Mesendoderm (in vitro differentiated cells): ENCODE measurements at places on chromosomes 3 and 15.

GRCh38 chr3:27666272-27666671, 55.9 kb downstream of the EOMES start:
- DNase-seq = peak; percentile 57

DNA sequence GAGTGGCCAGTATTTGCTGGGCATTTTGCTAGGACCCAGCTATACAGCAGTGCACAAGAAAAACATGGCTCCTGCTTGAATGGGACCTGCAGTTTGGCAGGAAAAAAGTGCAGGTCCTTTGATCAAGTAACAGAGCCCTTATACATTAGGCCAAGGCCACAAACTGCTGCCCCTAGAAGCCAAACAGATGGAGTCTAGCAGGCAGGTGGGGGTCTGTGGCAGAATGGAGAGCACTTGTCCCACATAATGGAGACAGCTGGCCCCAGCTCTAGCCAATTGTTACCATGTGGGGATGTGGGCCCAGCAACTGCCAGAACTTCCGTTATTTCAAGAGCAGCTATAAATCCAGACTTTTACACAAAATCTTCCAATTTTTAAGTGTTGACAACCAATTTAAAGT, 79.3 kb downstream of the SHQ1 start:
- DNase-seq = no peak

DNA sequence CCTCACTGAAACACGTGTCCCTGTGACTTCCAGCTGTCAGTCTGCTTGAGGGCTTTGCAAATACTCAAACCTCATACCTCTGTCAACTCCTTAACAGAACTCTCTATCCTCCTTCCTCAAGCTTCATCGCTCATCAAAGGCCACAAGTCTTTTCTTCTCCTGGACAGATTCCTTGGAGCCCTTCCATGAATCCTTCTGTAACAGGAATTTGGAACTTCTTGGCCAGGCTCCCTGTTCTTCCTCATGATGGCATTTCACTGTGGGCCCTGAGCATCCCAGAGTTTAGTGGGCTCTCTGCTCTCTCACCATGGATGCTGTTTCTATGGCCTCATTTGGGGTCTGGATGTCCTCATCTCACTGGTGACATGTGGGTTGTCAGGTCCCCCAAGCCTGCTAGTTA, 105.0 kb upstream of the TLE3 start:
- DNase-seq = no peak

- DNase-seq = no peak
Observed at GRCh38 chr15:61715082-61715481, 345.2 kb downstream of the VPS13C start.

DNA sequence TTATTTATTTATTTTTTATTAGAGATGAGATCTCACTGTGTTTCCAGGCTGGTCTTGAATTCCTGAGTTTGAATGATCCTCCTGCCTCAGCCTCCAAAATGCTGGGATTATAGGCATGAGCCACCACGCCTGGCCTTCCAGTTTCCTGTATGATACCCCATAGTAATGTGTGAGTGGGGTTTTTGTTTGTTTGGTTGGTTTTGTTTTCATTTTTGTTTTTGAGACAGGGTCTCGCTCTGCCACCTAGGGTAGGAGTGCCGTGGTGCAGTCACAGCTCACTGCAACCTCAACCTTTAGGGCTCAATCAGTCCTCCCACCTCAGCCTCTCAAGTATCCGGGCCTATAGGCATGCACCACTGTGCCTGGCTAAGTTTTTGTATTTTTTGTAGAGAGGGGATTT, 30.9 kb downstream of the GOLM2 start:
- peak; percentile 23 for DNase-seq

DNA sequence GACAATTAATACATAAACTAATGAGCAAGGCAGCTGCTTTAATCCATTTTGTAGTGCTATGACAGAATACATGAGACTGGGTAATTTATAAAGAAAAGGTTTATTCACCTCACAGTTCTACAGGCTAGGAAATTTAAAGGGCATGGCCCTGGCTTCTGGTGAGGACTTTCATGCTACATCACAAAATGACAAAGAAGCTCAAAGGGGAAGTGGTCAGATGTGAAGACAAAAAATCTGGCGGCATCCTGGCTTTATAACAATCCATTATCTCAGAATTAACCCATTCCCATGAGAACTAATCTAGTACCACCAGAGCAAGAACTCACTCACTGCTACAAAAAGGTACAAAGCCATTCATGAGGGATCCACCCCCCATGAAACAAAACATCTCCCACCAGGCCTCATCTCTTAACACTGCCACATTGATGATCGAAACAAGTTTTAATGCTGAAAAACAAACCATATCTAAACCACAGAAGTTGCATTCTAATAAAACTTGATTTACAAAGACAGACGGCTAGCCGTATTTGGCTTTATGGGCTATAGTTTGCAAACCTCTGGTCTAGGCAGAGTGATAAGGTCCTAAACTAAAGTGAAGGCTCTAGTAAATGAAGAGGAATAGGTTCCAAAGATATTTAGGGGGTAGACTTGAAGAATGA, 44.2 kb downstream of the GSK3B start:
- DNase-seq = no peak

- DNase-seq = peak; percentile 56
Observed at GRCh38 chr15:50181969-50182218, at the start of gene SLC27A2. SLC27A2 (plus strand) TSS chr15:50182196; CDS start chr15:50182428, 232 bp downstream.

- DNase-seq = peak; percentile 18
Observed at GRCh38 chr15:60479361-60480110, 594 bp upstream of the ICE2 start.

DNA sequence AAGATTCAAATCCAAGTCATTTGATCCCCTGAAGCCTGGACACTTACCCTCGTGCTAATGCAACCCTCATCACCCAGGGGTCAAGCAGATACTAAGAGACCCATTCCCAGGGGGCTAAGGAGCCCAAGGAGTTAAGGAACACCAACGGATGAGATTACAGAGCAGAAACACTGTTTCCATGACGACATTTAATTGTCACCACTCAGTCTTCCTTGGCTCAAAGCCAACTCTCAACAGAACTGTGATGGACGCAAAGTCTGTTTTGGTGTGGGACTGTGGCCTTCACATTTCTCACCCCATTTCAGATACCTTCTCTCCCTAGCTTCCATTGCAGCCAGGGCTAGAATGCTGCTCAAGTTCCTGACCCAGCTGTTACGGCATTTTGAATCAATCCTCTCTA, 383.5 kb upstream of the WNT5A start:
- DNase-seq = peak; percentile 22

DNA sequence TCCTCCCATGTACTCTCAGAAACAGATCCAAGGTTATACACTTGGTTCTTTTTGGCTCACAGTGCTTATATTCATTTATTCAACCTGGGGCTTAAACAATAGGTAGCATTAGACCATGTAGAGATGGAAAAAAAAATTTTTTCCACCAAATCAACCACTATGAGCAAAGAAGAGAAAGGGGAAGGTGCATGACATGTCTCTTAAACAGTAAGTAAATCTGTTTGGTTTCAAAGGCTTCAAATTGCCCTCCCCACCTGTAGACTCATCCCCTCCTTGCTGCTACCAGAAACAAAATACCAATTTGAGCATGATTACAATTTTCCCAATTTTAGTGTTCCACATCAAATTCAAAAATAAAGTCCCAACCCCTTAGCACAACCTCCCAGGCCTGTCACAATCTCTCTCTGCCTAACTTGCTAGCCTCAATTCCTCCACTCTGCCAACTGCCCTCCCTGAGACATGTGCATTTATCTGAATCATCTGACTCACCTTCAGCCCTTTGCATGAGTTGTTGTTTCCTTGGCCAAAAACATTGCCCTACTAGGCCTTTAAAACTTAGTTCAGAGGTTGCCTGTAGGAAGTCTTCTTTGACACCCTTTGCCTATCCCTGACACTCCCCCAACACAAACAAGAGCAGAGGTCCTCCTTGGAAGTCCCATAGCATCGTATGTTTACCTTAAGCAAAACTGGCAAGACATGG, 30.3 kb upstream of the TSC22D2 start:
- no peak for DNase-seq

GRCh38 chr3:173932624-173933023, 535.1 kb downstream of the NLGN1 start:
- peak; percentile 60 for DNase-seq

DNA sequence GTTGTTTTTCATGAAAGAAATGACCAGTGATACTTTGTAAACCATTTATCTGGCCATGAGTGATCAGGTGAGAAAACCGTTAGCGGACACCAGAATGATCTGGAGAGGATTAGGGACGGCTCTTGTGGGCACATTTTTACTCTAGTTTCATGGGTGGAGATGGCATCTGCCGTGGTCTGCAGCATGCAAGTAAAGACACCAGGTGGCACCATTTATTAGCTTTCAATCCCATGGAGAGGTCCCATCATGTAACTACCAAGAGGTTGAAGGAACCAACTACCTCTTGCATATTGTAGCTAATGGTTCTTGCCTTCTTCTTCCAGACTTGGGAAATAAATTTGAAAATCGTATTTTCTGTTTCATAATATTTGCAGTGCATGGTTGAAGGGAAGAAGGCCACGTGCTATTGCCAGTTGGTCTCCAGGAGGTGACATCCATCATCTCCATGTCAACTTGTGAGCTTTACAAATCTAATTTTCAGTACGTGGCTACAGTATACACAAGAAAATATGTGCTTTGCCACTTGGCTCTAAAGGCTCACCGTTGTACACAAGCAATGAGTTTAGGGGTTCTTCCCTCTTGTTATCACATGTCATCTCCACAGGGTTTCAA, 1.5 kb upstream of the MAPKBP1 start:
- peak; percentile 86 for DNase-seq
